CD4-positive, alpha-beta T cell treated with Interferon alpha-2 for 1 hour (primary cell): ENCODE measurements at places on chromosomes 4 and X.

DNA sequence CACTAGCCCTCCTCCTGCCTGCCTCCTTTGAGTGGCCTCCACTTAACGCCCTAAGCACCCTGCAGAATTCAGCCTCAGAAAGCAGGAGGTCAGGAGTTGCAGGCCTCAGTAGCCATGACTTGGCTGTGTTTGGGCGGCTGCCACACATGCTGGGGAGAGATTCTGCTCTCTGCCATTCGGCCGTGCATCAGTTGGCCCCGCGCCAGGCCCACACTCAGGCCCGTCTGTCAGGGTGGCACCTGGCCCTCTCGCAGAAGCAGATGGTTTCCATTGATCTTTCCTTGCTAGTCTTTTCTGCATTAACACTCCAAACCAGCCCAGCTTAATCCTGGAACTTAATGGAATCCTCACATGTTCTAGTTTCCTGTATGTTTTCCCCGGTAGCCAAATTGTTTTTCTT, 30.7 kb upstream of the ATP6AP2 start:
- no peak for DNase-seq

GRCh38 chr4:180657881-180658280, 1585.3 kb upstream of the TENM3 start:
- no peak for DNase-seq

GRCh38 chr4:156113138-156113765, 159.6 kb upstream of the CTSO start:
- DNase-seq = no peak

DNA sequence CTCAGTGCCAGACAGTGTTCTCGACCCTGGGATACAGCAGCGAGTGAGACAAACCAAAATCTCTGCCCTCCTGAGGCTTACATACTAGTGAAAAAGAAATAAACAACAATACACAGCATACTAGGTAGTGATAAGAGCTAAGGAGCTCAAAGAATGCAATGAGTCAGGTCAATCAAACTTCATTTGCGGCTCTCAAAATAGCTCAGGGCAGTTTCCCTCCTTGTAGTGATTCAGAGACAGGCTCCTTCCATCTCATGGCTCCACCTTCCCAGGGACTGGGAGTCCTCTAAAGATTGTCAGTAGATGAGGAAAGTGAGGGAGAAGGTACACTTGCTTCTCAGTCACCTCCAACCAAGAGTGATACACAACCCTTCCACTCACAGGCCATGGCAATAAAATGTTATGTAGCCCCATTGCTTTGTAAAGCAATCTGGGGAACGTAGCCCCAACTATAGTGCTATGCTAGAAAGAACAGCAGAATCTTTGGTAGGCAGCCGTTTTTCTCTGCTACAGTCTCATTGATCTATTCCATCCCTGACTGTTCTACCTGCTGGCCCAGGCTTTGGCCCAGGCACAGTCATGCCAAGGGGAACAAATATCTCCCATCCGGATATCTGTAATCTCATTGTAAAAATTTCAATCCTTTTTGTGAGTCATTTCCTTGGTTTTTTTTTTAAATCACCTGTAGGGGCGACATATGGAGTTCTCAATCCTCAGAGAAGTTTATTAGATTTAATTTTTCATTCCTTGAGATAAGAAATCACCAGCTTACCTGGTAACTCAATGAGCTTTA, 183.1 kb upstream of the S100G start:
- no peak for DNase-seq

GRCh38 chr4:55758570-55758969, 61.0 kb upstream of the EXOC1L start:
- DNase-seq = no peak

- DNase-seq = no peak
Observed at GRCh38 chr4:37601531-37601930, 84.6 kb downstream of the RELL1 start.
